ENCODE measurements at places on chromosomes 3 and 15. TPM values are rescaled to one million over a fixed set of nuclear protein-coding genes. Genes with fewer than 3 reads are reported as not detected.

Gene ZIC4
- not detected for total RNA-seq

Gene AHSG
- total RNA-seq: not detected

Gene CAMP
- not detected for total RNA-seq

Gene GRAMD2A
- not detected for total RNA-seq

Gene CFAP92
- 0.15 TPM for total RNA-seq

DNA sequence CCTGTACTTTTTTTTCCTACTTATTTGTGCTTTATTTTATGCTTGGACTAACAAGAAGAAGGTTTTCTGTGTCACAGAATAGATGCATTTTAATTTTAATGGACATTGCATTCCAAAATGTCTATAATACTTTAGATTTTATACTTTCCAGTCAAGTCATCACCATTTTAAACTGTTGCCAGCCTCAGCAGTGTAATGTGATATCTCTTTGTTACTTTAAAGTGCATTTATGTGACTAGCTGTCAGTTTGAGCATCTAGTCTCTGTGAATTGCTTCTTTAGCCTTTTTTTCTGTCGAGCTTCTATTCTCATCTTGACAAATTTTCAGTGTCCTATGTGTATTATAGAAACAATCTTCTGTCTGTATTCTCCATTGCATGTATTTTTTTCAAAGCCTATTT is 511.4 kb upstream of the CBLB start:
- DNase-seq: no peak

GRCh38 chr3:170244576-170244975 is 22.4 kb downstream of the PRKCI start:
- no peak for DNase-seq

DNA sequence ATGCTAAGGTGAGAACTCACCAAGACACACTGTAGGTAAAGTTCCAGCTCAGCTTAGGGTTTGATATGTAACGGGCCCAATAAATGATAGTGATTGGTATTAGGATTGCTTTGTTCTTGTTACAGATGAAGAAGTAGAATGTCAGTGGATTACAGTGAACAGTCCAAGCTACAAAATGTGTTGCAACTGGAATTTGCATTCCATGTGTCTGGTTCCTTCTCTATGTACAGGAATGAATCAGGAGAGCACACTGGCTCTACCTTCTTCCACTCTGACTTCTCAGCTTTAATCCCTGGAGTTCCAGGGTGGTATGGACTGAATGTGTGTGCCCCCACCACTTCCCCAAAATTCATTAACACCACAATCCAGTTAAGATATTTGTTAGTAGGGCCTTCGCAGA is 730.4 kb upstream of the CFAP20DC start:
- DNase-seq: no peak

- DNase-seq: no peak
These were observed 37.2 kb downstream of the SSUH2 start for GRCh38 chr3:8607234-8608040.

- no peak for DNase-seq
These were observed 799 bp downstream of the RARB start for GRCh38 chr3:25428789-25429335.

GRCh38 chr3:77025471-77025870 is 14.4 kb upstream of the ROBO2 start:
- no peak for DNase-seq

DNA sequence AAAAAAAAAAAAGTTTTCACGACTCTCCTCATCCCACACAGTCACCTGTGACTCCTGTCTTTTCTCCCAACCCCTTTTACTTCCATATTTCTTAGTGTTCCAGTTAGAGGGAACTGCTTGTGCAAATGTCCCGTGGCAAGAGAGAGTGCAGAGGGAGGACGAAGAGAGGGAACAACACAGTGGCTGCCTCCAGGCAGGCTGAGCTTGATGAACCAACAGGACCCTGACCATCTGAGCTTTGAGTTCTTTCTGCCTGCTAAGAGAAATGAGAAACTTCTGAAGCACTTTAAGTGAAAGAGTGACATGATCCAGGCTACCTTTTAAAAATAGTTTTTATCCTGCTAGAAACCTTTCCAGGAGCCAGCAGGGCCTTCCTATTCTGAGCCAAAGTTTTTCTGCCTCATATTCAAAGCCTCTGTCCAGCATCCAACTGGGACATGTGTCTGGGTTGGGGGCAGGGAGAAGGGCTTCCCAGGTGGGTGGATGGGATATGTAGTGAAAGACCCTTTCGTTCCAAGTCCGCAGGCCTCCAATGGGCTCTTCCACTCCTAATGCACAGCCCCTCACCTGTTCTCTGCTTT is 239.9 kb downstream of the OPA1 start:
- no peak for DNase-seq

DNA sequence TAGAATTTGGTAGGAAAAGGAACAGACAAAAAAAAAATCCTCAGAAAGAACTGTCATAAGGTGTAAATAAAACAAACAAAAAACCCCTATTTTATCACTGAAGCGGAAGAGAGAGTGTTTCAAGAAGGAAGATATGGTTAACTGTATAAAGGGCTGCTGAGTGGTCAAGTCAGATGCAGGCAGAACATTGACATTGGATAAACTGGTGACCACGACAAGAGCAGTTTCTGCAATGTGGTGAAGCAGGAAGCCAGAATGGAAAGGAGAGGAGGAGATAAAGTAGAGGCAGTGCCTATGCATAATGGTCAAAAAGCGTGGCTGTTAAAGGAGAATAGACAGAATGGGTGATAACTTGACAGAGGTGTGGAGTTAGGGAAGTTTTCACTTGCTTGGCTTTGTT is 75.3 kb downstream of the CYP19A1 start:
- DNase-seq: no peak

GRCh38 chr3:193938613-193939012 is 197.3 kb upstream of the HES1 start:
- no peak for DNase-seq

GRCh38 chr15:69723404-69724096 is 270.9 kb downstream of the RPLP1 start:
- no peak for DNase-seq

Measured in activated CD4-positive, alpha-beta memory T cell treated with anti-CD3 and anti-CD28 coated beads, Interleukin-2, amount 10 ng/mL, durations not matched to agents 7 days and 5 days (primary cell).